IMR-90 (cell line): ENCODE measurements at places on chromosomes 3 and 15. TPM values are rescaled to one million over a fixed set of nuclear protein-coding genes. Genes with fewer than 3 reads are reported as not detected.

The APBA2 gene
- polyA plus RNA-seq = 21.7 and 26.5 TPM in 2 replicates

The SNX33 gene
- polyA plus RNA-seq = 12.5 and 14.6 TPM in 2 replicates

The C3orf85 gene
- not detected in 2 replicates for polyA plus RNA-seq

The IGDCC3 gene
- polyA plus RNA-seq = 0.19 and 0.32 TPM in 2 replicates

The GCNT3 gene
- not detected in 2 replicates for polyA plus RNA-seq

The LRRIQ4 gene
- not detected in 2 replicates for polyA plus RNA-seq

DNA sequence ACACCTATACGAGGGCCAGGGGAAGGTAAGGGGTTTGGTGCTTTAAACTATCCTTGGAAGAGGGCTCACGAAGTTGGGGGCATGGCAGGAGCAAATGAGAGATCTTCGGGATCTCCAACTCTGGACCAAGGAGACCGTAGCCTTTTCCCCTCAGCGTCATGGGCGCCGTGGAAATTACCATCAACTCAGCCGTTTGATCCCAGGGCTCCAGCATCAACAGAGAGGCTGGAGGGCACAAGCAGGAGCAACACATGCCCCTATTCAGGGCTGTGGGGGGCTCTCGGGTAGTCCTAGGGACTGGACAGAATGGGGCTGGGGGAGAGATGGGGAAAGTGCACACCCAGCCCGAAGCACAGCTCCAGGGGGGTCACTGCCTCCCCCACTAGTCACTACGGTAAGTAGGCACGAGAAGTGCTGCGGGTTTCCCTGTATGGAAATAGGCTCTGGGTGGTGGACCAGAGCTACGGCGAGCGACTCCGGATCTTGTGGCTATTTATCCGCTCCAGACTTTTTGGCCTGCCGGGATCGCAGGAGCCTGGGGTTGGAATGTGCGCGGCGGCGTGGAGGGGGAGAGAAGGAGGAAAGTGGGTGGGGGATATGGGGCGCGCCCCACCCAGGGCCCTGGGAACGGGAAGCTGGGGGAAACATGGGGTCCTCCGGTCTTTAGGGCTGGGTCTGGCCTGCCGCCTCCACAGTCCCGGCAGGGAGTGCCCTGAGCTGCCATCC is 539 bp upstream of the LAMB2 start:
- peak; percentile 85 for DNase-seq

DNA sequence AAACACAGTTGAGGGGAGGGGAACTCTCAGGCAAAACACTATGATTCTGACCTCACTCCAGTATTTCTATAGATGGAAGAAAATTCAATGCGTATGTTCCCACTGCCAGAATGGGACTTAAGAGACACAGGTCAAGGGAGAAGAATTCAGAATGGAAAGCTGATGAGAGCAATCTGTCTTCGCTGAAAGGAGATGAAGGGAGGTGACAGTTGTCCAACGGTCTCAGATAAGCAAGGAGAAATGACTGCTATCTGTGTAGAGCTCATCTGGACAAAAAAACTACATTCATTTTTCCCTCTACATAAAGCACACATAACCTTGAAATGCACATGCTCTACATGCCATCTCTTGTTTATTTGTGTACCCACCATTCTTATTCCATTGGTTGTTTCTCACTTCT is 405.1 kb downstream of the LSAMP start:
- DNase-seq = no peak

GRCh38 chr3:42195879-42196330 is 70.1 kb downstream of the CCK start:
- DNase-seq = peak; percentile 18

DNA sequence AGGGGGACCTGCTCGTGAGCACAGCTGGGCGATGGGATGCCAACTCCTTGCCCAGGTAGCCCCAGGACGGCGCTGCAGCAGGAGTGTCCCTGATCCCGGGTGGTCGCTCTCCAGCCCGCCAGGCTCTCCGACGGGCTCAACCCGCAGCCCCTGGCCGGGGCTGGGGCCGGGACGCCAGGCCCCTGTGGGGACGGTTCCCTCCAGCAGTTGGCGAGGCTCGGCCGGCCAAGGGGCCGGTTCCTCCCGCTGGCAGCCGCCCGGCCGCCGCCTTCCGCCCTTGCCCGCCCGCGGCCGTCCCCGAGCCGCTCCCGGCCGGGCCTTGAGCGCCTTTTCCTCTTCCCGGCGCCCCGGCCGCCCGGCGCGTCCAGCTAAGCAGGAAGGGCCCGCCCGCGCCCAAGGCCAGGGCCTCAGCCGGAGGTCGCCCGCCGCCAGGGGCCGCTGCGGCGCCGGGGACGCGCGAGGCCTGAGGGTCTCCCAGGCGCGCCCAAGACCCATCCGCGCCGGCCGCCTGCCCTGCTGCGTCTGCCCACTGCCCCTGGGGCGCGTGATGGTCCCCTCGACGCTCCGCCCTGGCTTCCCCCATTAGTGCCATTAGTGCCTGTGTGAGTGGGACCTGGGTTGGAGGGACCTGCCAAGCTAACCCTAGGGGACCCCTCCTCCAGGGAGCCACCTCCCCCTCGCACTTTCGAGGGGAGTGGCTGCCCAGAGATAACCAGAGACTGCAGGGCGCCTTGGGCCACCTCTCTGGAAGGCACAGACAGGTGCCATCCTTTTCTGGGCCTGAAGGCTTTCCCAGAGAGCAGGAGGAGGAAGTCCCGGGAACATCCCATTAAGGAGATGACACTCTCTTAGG is 106.4 kb downstream of the FBLN2 start:
- peak; percentile 18 for DNase-seq

- DNase-seq = peak; percentile 95
These were observed at the start of gene TCF12 for GRCh38 chr15:56918046-56918938. TSS of gene TCF12 (plus strand) at chr15:56918644. CDS start at chr15:56919914, 1,270 bp downstream.

DNA sequence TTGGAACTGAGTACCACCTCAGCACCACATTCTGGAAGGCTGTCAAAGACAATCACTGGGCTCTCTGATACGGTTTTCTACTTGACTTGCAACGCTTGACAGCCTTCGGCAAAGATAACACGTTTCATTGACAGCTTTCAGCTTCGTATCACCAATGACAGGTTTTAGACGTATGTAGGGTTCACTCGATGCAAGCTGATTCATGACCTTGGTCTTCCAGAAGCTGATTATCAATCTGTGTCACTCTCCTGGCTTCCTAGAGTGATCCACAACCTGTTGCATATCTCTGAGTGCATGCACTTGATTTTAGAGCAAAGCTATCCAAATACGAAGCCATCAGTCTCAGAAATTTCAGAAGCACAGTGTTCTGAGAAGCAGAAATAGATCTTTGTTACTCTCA is 381.6 kb downstream of the FEZF2 start:
- DNase-seq = no peak

- peak; percentile 75 for DNase-seq
These were observed 559.3 kb downstream of the MECOM start for GRCh38 chr3:169103951-169104941.

- DNase-seq = no peak
These were observed 24.8 kb downstream of the IL20RB start for GRCh38 chr3:136982520-136983138.

GRCh38 chr3:176521531-176522175 is 675.6 kb downstream of the TBL1XR1 start:
- peak; percentile 48 for DNase-seq

DNA sequence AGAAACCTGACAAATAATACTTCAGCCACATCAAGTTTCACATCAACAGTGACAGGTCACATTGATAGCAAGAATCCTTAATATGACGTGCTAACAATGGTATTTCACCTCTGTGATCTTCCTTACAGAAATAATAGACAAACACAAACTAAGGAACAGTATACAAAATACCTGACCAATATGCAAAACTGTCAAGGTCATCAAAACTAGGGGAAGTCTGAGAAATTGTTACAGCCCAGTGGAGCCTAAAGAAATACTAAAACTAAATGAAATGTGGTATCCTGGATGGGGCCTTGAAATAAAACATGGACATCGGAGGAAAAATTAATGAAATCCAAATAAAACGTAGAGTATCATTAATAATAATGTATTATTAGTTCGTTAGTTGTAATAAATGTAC is 422.0 kb upstream of the ZNF385D start:
- DNase-seq = no peak

DNA sequence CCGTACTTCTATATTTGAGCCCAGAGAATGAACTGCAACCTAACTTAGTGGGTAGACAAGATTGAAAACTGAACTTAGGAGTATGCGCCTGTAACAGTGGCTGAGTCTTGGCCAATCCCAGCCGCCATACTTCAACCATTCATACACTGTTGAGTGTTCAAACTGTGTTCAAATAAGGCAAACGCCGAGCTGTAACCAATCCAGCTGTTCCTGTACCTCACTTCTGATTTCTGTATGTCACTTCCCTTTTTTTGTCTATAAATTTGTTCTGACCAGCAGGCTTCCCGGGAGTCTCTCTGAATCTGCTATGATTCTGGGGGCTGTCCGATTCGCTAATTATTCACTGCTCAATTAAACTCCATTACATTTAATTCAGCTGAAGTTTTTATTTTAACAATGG is 58.6 kb upstream of the TPM1 start:
- DNase-seq = no peak

- DNase-seq = no peak
These were observed 27.5 kb downstream of the NR1I2 start for GRCh38 chr3:119809249-119810017.

GRCh38 chr3:64827431-64827830 is 139.6 kb upstream of the ADAMTS9 start:
- DNase-seq = no peak

DNA sequence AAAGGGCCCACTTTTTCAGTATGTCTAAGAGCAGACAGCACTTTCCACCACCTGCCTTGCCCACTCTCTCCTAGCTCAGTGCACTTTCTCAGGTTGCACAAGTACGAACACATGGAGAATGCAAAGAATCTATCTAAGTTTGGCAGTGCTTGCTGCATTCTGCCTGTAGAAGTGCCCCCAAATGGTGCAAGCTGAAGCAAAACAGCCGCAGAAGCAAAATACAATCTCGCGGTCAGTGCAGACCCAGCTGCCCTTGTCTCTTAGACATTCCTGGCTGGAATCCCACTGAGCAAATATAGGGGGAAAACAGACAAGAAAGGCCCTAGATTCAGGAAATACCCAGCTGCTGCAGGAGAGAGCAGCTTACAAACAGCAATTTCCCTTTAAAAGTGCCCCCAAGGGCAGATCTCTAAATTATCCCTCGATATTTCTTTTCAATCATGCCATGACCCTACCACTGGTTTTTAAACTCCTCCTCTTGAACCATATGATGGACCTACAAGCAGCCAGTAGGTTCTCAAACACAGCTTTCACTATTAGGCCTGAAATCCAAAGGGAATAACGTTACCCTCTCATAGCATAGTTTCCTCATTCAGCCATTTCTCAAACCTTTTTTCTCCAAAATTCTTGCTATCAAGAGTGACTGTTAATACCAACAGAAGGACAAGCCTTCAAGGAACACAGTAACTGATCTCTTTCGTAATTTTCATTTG is 67.0 kb downstream of the TNIK start:
- peak; percentile 58 for DNase-seq

- DNase-seq = no peak
These were observed 255.9 kb upstream of the CMC1 start for GRCh38 chr3:27985369-27986035.

DNA sequence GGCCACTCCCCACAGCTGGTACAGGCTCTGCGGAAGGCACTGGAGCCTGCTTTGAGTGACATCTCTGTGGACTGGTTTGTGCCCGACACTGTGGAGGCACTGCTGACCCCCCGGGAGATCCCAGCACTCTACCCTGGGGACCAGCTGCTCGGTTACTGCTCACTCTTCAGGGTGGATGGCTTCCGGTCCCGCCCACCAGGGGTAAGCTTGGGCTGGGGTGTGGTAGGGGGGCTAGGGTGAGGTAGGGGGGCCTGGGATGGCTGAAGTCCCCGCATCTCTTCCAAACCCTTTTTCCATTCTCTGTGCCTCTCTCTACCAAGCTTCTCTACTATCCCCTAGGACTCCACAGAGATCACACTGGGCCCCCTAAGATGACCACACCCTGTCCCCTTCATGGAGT is 7.8 kb downstream of the VWA5B2 start:
- DNase-seq = no peak

GRCh38 chr15:34644061-34644460 is 60.6 kb upstream of the GOLGA8B start:
- peak; percentile 98 for DNase-seq

- DNase-seq = no peak
These were observed 11.7 kb upstream of the CD47 start for GRCh38 chr3:108102420-108103039.

- DNase-seq = no peak
These were observed 163.3 kb upstream of the IL12A start for GRCh38 chr3:159825216-159825854.

DNA sequence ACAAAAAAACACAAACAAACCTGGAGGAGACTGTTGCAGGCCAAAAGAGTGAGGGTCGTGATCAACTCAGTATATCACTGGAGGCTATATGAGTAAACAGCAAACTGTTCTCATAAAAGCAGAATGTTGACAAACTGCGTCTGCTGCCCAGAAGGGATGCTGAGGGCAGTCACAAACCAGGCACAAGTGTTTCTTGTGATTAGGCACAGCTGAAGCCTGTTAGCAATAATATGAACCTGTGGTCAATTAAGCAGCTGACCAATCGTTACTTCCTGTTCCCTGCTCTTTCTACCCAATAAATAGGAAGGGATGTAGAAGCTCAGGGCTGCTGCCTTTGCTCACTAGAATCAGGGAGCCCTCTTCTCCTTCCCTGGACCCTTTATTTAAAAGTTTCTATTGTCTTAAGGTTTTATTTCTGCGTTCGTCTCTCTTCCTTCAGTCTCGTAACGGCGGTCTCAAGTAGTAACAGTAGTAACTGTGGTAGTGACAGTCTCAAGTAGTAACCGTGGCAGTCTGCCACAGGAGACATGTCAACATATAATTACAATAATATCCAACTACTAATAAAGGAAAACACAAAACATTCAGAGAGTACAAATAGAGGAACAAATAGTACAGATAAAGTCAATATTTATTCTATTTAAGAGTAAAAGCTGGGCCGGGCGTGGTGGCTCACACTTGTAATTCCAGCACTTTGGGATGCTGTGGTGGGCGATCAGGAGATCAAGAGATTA is 698.4 kb upstream of the CCDC54 start:
- no peak for DNase-seq

- no peak for DNase-seq
These were observed 17.3 kb upstream of the LRRK1 start for GRCh38 chr15:100901702-100902435.

DNA sequence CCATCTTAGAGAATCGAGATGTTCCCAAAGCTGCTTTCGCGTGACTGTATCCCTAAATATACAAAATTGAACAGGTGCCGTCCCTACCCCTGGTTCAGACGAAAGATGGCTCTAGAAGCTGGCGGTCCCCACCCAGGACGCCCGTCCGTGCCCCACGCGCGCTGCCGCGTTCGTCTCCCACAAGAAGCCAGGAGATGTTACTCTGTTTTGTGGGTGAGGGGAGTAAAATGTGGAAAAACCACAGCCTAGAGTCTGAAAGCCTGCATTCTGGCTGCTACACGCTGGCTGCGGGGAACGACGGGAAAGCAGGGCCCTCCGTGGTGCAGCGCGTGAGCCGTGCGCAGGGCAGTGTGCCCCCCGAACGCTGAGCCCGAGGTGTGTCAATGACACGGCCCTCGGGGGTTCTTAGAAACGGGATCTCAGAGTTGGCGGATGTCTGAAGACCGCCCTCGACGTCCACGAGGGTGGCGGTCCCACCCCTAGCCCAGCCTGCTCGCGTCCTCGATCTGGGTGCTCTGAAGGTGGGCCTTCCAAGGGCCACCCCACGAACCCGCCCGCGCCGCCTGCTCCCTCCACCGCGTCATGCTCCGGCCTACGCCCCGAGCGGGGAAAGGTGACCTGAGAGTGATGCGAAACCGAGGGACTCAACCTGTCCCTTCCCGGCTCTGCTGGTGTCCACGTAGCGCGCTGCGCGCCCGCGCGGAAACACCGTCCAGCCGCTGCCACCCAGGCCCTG is 95.6 kb downstream of the OCA2 start:
- DNase-seq = no peak
